ENCODE measurements at places on chromosomes 4 and X. TPM values are rescaled to one million over a fixed set of nuclear protein-coding genes. Genes with fewer than 3 reads are reported as not detected.

The KCND1 gene
- total RNA-seq = 7.5 TPM

The MXD4 gene
- 77.1 TPM for total RNA-seq

The MAGEA12 gene
- not detected for total RNA-seq

The CT47B1 gene
- total RNA-seq = not detected

- DNase-seq = no peak
Measured at GRCh38 chr4:30103455-30103854, 616.7 kb upstream of the PCDH7 start.

- no peak for DNase-seq
Measured at GRCh38 chr4:26029568-26030131, 115.6 kb downstream of the SMIM20 start.

- DNase-seq = no peak
Measured at GRCh38 chr4:65670020-65670330, 314 bp downstream of the EPHA5 start.

DNA sequence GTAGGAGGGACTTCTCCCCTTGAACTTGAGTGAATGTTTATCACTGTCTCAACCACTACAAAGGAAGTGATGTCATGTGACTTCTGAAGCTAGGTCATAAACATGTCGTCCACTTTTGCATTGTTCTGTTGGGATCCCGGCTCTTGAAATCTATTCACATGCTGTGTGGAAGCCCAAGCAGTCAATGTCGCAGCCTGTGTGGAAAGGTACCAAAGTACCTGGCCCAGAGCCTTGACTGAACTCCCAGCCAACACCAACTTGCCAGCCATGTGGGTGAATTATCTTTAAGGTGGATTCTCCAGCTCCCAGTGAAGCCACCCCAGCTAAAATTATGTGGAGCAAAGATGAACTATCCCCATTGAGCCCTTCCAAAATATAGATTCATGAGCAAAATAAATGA lies 85.0 kb upstream of the USP38 start:
- DNase-seq = no peak

DNA sequence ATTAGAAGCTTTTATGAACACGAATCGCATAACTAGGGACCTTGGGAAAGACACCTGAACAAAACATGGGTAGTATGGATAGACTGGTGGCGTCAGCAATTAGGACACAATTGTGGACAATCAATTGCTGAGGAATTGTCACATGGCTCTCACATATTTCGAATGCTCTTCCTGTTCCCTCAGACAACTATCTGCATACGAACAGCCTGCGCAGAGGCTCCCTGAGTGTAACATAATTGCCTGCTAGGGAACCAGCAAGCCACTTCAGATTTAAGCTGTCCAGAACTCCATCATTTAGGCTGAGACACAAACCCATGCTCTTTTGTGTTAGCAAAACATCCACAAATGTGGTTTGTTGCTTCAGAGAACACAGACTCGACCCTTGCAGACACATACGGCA lies 160.8 kb downstream of the MGST2 start:
- DNase-seq = no peak

- no peak for DNase-seq
Measured at GRCh38 chr4:134905061-134905460, 703.5 kb upstream of the PABPC4L start.

- DNase-seq = no peak
Measured at GRCh38 chrX:47179221-47179927, 14.3 kb upstream of the UBA1 start.

GRCh38 chr4:3212391-3213105 lies 36.4 kb upstream of the MSANTD1 start:
- no peak for DNase-seq

DNA sequence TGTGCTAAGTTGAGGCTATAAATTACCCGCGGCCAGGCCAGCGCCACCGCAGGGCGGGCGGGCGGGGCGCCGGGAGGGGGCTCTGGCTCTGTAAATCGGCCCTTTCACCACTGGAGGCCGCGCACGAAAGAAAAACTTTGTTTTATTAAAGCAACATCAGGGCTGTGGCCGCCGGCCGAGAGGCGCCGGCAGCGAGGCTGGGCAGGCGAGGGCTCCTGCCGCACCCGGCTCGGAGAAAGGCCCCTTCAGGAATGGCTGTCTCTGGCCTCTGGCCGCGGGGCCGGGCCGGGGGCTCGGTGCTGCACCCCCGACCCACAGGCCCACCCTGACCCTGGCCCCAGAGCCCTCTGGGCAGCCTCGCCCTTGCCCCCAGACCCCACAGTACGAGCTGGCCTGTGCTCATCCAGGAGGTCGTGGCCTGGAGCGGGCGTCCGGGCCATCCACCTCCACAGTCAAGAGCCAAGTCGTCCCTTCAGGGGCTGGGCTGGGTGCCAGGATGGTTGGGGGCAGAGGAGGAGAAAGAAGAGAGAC lies 29.5 kb upstream of the FGFR3 start:
- peak; percentile 11 for DNase-seq
